ENCODE measurements at places on chromosomes 7 and 10.

- no peak for DNase-seq
Observed at GRCh38 chr7:118777308-118777707, 552.8 kb downstream of the ANKRD7 start.

GRCh38 chr10:110444004-110444337 lies 53.7 kb upstream of the DUSP5 start:
- no peak for DNase-seq

GRCh38 chr10:91153508-91153907 lies 67.0 kb upstream of the PCGF5 start:
- DNase-seq, result no peak

- DNase-seq, result no peak
Observed at GRCh38 chr7:156368053-156368843, 272.3 kb upstream of the RNF32 start.

- DNase-seq, result no peak
Observed at GRCh38 chr7:93178213-93178612, 30.0 kb upstream of the SAMD9L start.
